ENCODE measurements at places on chromosomes 2 and 18.

- no peak overlapping the region for H3K27ac ChIP-seq
- DNase-seq: no peak
- H3K27me3 ChIP-seq: peaks cover 33% of the 10 kb centered on the region
- H3K4me3 ChIP-seq: no peak overlapping the region
- H3K4me1 ChIP-seq: no peaks in the 10 kb centered on the region
- no peaks in the 10 kb centered on the region for H3K36me3 ChIP-seq
Observed at GRCh38 chr2:108169982-108170625, 69.7 kb upstream of the SULT1C3 start.

- DNase-seq: no peak
- no peak overlapping the region for H3K27ac ChIP-seq
- H3K27me3 ChIP-seq: peaks cover 15% of the 10 kb centered on the region
Observed at GRCh38 chr2:82848285-82848684, 1610.8 kb downstream of the SUCLG1 start.

DNA sequence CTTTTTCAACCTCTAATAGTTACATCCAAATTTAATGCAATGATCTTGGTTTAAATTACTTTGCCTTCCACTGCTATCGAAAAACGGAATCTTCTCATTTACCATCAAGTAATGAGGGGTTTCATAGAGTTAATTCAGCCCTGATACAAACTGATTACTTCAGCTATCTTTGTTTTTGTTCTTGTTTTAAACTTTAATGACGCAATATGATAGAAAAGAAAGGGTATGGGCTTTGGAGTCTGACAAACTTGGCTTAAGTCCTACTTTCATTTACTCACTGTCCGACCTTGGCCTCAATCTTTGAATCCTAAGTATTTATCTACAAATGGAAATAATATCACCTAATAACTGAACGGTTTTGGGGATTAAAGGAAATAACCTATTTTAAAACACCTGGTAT, 16.1 kb downstream of the ADAM17 start:
- H3K4me3 ChIP-seq: no peak overlapping the region
- no peak for DNase-seq
- no peaks in the 10 kb centered on the region for H3K27me3 ChIP-seq
- H3K4me1 ChIP-seq: peaks cover 47% of the 10 kb centered on the region
- peaks cover 15% of the 10 kb centered on the region for H3K36me3 ChIP-seq

- peaks cover 29% of the 10 kb centered on the region for H3K27me3 ChIP-seq
- DNase-seq: peak; percentile 30
- H3K4me1 ChIP-seq: peaks cover 1% of the 10 kb centered on the region
- no peaks in the 10 kb centered on the region for H3K36me3 ChIP-seq
- H3K4me3 ChIP-seq: no peak overlapping the region
Observed at GRCh38 chr2:106063181-106063580, 130.9 kb downstream of the UXS1 start.

- DNase-seq: peak; percentile 89
- no peaks in the 10 kb centered on the region for H3K36me3 ChIP-seq
Observed at GRCh38 chr18:62425465-62426190, 97.2 kb upstream of the ZCCHC2 start.

- H3K27me3 ChIP-seq: no peaks in the 10 kb centered on the region
- H3K27ac ChIP-seq: no peak overlapping the region
- H3K4me3 ChIP-seq: no peak overlapping the region
- no peaks in the 10 kb centered on the region for H3K36me3 ChIP-seq
Observed at GRCh38 chr2:231597014-231597611, 4.4 kb downstream of the TEX44 start.

DNA sequence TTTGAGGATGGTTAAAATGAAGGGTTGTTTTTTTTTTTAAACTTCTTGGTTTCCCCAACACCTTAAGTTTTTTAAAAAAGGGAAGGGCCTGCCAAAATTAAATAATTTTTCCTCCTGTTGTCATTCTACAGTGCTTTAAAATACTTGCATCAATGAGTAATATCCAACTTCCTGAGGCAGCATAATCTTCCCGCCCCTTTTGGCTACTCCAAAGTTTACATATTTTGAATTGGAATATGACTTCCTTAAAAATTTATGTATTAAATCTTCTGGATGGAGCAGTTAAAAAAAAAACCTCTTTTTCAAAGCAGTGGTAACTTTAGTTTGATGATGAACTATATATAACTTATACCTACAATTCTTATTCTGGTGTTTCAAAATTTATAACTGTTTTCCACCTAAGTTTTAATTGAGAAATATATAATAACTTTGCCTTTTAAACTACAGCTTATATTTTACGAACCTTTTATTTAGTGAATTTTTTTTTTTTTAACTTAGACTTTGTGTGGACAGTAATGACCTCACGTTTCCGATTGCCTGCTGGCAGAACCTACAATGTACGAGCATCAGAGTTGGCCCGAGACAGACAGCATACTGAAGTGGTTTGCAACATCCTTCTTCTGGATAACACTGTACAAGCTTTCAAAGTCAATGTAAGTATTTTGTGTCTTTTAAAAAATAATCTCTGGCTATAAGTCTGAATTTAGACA, 49.8 kb downstream of the PTPN4 start:
- H3K4me3 ChIP-seq: no peak overlapping the region
- peak overlapping the region; percentile 29 for H3K27ac ChIP-seq
- no peak for DNase-seq
- H3K27me3 ChIP-seq: no peaks in the 10 kb centered on the region
- H3K4me1 ChIP-seq: peaks cover 21% of the 10 kb centered on the region
- H3K36me3 ChIP-seq: peaks cover 10% of the 10 kb centered on the region

DNA sequence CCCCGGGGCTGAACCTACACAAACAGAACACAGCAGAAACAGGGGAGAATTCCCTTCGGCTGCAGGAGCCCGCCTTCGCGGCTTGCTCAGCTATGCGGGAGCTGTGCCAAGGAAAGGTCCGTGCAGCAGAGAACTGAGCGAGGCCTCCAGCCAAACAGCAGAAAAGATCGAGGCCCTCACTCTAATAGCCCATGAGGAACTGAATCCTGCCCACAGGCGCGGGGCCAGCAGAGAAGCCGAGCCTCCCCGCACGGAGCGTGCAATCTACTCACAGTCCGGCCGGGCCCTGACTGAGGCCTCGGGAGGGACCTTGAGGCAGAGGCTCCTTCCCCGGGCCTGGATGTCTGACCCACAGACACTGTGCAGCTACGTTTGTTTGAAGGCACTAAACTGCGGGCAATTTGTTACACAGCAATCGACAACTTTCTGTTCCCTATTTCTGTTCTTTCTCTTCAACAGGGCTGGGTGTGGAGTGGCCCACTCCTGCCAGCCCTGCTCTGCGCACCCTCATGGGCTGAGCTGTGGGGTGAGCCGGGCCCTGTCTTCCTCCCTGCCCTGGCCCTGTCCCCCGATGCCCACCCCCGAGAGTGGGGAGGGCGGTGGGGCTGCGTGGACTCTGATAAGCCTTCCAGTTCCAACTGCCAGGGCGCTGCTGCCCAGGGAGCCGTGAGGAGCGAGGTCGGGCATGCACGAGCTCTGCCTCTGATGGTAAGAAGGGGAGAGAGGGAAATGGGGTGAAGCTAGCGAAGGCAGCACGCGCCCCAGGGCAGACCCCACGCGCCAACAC, 13.7 kb downstream of the HES6 start:
- no peak for DNase-seq
- H3K4me1 ChIP-seq: peaks cover 6% of the 10 kb centered on the region
- no peaks in the 10 kb centered on the region for H3K27me3 ChIP-seq
- no peak overlapping the region for H3K4me3 ChIP-seq
- H3K36me3 ChIP-seq: peaks cover 9% of the 10 kb centered on the region
